ENCODE measurements at places on chromosomes 7 and 10. TPM values are rescaled to one million over a fixed set of nuclear protein-coding genes. Genes with fewer than 3 reads are reported as not detected.

DNA sequence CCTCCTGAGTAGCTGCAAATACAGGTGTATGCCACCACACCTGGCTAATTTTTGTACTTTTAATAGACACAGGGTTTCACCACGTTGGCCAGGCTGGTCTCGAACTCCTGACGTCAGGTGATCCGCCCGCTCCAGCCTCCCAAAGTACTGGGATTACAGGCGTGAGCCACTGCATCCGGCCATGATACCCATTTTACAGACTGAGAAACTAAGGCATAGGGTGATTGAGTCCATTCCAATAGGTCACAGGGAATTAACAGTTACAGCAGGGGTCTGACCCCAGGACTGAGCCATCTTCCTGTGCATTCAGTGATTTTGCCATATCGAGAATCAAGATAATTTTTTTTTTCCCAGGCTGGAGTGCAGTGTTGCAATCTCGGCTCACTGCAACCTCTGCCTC lies 12.3 kb upstream of the CTBP2 start:
- no peak overlapping the region for H3K4me3 ChIP-seq
- no peaks in the 10 kb centered on the region for H3K27me3 ChIP-seq
- DNase-seq, result no peak
- no peaks in the 10 kb centered on the region for H3K36me3 ChIP-seq

DNA sequence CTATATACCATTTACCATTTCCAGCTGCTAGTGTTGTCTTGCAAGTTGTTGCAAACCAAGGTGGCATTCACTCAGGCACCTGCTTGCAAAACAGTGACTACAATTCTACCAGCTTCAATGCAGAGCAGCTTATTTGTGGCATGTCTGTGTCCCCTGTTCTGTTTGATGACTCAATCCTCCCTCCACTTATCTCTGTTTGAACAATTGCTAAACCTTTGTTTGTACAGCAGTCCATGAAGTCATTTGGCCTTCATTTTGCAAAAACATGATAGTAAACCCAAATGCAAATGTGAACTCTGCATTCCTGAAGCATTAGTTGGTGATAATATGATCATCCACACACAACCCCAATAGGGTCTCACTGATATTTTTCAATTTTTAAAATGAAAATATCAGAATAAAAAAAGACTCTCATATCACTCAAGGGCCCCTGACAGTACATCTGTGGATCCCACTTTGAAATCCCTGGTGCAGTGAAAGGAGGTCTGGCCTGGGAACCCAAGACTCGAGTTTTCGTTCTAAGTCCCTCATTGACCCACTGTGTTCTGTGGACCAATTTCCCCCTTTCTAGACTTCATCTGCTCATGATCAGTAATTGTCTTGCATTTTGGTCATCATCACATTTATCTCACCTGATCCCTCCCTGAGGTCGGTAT lies 425.4 kb downstream of the RPS24 start:
- DNase-seq, result no peak
- H3K27ac ChIP-seq, result no peak overlapping the region
- no peak overlapping the region for H3K4me3 ChIP-seq

- no peak for DNase-seq
- H3K4me1 ChIP-seq, result no peaks in the 10 kb centered on the region
- no peaks in the 10 kb centered on the region for H3K27me3 ChIP-seq
- H3K27ac ChIP-seq, result no peak overlapping the region
These were observed 45.7 kb downstream of the CXCL12 start for GRCh38 chr10:44339218-44339617.

The LDB3 gene
- 10.8 TPM for total RNA-seq

The SH2D4B gene
- total RNA-seq, result 0.40 TPM

All from prostate gland (tissue), 2 donors.